ENCODE measurements at places on chromosomes 6 and 20. TPM values are rescaled to one million over a fixed set of nuclear protein-coding genes. Genes with fewer than 3 reads are reported as not detected.

The KHDC1L gene
- total RNA-seq, result not detected

The SOX18 gene
- 0.51 TPM for total RNA-seq

The SEL1L2 gene
- not detected for total RNA-seq

The EMILIN3 gene
- not detected for total RNA-seq

The PTK7 gene
- 1.4 TPM for total RNA-seq
